ENCODE measurements at places on chromosomes 1 and 21.

GRCh38 chr1:223405507-223405906 is 12.3 kb downstream of the CCDC185 start:
- no peak for DNase-seq

DNA sequence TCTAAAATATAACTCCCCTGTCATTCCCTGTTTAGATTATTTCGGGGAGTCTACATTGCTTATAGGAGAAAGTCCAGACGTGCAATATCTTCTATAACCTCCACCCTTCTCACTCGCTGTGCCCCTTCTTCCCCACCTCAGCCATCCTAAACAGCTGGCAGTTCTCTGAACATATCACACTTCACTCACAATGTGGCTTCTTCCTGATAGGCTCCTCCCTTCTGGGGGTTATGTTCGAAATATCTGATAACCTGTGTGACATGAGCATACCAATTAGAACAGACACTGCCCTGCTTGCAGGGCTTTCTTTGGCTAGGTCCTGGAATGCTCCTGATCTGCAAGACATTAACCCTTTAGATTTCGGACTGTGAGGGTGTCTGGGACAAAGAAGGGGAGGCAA is 274.6 kb downstream of the NFIA start:
- DNase-seq, result no peak

- DNase-seq, result peak; percentile 86
These were observed at the start of gene SF3B4 for GRCh38 chr1:149927563-149928400. Gene SF3B4, minus strand, starts transcription at chr1:149927803. Its CDS starts 44 bp downstream, at chr1:149927759.

- DNase-seq, result peak; percentile 97
These were observed 23.3 kb downstream of the CELA3A start for GRCh38 chr1:22024485-22025367.

DNA sequence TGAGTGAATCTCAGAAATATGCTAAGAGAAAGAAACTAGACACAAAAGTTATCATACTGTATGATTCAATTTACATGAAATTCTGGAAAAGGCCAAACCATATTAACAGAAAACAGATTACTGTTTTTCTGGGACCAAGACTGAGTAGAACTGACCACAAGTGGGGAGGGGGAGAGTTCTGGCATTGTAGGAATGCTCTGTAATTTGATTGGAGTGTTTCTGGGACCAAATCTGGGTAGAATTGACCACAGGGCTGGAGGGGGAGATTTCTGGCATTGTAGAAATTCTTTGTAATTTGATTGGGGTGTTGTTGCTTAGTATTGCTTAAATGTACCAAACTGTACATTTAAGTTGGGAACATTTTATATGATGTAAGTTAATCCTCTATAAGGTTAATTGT is 3.4 kb upstream of the OR10K1 start:
- no peak for DNase-seq

DNA sequence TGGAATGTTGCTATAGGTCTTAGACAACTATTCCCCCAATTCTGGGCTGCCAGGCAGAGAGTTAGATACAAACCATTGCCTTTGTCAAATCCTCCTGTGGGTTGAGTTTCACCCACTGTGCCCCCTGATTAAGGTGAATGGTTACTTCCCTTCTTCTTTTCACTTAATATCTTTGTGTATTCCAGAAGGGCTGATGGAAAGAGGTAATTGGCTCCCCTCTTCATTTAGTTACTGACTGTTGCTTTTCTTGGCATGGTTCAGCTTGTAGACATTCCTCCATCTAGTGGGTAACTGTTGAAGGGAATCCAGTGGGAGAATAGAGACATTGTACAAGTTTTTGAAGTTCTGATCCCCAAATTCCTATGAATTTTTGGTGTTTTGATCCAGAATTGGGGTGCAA is 43.8 kb upstream of the MACF1 start:
- DNase-seq, result no peak

DNA sequence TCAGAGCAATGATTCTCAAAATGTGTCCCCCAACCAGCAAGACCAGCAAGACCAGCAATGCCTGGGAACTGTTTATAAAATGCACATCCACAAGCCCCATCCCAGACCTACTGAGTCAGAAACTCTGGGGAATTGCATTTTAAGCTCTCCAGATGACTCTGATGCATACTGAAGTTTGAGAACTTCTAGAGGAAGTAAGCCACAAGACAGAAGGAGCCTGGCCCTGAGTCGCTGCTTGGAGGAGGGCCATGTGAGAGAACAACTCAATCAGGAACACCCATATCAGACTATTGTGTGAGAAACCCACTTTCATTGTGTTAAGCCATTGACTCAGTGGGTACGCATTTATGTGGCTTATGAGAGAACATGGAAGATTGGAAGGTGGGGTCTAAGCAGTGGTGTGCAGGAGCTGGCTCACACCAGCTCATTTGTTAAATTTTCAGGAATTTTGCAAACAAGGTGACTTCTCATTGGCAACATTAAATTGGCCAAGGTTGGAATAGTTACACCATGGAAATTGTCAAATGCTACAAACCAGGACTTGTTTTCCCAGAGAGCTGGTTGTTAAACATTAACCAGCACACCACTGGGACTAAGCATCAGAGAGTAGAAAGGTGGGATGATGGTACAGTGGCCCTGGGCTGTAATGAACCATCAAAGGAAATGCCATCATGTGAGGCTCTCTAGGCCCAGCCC is 38.9 kb downstream of the ATP1A1 start:
- DNase-seq, result no peak

DNA sequence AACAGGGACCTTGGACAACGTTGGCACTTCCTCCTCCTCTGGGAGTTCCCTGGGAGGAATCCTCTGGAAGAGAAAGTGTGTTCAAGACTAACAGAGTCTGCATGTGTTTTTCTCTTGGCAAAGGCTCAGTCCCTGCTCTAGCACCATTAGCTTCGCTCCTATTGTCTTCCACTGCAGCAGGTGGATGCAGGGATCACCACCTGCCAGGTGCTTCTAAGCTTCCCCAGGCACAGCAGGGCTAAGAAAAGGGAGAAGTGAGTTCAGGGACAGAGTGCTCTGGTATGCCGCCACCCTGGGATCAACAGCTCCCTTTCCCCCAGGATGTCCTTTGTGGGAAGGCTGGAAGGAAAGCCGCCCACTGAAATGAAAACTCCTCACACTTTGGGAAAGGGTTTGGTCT is 43.9 kb upstream of the IL20 start:
- DNase-seq, result no peak

- DNase-seq, result no peak
These were observed 154.4 kb downstream of the OMA1 start for GRCh38 chr1:58392083-58392482.

DNA sequence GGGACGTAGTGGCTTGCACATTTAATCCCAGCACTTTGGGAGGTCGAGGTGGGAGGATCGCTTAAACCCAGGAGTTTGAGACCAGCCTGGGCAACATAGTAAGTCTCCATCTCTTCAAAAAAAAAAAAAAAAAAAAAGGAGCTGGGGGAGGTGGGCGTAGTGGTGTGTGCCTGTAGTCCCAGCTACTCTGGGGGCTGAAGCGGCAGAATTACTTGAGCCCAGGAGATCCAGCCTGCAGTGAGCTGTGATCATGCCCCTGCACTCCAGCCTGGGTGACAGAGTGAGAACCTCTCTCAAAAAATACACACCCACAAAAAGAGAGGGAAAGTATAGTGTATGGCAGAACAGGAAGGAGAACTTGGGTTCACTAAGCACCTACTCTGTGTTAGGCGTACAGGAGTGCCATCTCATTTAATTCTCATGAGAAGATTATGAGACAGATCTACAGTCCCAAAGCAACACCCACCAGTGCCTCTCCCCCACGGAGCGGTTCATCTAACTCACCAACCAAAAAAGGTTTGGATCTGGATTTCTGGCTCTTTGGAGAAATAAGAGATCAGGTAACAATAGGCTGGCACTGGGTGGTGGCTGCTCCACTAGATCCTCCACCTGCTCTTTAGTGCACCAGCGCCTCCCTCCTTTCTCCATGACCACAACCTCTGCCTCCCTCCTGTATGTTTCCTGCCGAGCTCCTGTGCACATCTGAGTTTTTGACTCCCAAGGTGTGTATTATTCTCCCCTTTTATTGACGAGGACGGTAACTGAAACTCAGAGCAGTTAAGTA is 1.4 kb upstream of the TRAF5 start:
- DNase-seq, result no peak

- DNase-seq, result peak; percentile 18
These were observed 93.5 kb downstream of the SIK1 start for GRCh38 chr21:43333298-43334062.

DNA sequence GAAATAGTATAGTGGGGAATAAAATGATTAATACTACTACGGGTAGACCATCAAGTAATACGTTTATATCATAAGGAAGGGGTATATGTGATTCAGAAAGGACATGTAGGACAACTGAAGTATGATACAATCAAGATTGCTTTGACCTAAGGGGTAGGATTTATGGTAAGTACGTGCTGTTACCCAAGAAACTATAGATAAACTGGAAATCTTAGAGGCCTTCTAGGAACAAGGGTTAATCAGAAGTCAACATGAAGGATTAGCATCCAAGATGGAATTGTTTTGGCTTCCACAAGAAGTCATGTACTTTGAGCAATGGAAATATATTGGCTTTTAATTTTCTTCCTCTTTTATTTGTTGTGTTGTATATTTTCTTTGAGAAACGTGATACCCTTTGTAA is 13.2 kb upstream of the ZMYM4 start:
- no peak for DNase-seq

GRCh38 chr21:34022627-34023335 is 50.6 kb upstream of the MRPS6 start:
- DNase-seq, result peak; percentile 82

- no peak for DNase-seq
These were observed 69.6 kb downstream of the NRIP1 start for GRCh38 chr21:14995226-14995625.

DNA sequence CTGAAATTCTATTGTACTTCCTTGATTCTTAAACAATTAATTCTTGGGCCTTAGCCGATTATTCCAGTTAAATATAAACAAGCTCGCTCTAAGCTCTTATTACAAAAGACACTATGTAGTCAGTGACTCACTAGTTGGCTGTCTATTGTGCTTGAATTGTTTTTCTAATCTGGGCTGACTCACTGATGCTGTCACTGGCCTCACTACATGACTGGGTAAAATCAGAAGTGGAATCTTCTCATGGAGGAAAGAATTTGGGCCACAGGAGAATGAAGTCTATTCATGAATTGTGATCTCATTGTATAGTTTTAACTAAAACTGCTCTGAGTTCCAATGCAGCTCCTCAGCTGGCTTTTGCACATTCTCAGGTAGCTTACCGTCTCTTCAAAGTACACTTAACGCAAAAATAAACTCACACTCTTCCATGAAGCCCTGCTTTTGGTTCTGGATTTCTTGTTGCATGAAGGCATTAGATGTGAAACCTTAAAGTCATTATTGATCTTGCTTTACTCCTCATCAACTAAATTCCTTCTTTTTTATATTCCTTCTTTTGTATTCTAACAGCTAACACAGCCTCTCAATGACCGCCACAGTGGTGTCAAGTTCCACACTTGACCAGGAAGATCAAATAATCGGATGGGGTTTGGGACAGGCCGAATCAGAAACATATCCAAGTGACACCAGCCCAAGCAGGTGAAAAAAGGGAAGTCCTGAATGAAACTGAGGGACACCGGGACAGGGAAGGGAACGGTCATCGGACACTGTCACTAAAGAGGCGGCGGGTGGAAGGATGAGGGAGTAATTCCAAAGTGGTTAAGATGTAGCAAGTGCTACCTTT is 80.9 kb upstream of the LBR start:
- DNase-seq, result no peak

DNA sequence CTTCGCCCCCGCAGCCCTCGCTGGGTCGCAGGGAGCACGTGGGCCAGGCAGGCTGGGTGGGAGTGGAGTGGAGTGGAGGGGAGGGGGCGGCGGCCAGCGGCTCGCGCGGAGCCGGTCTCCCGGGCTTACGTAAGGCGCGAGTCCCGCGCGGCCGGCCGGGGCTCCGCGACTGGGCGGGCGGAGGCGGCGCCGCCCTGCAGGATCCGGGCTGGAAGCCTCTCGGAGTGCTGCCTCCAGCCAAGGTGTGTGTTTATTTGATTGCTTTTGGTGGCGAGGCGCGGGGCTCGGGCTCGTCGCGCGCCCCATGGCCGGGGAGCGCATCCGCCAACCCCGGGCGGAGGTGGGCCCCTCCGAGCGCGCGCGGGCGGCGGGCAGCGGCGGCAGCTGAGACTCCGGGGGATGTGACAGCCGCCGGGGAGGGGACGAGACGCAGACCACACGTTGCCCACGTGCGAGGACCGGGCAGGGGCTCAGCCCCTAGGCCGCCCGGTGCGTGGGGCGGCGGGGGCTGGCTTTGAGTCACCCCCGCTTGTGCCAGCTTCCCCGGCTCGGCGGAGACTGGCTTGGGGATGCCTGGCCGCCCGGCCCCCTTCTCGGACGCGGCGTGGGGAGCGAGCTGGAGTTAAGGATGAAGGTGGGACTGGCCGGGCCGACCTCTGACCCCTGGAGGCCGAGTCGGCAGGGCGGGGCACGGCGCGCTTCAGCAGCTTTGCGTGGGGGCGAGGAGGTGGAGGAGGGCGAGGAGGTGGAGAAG is 402 bp upstream of the AK4 start:
- DNase-seq, result no peak

GRCh38 chr1:1353389-1354151 is 4.4 kb upstream of the DVL1 start:
- no peak for DNase-seq

DNA sequence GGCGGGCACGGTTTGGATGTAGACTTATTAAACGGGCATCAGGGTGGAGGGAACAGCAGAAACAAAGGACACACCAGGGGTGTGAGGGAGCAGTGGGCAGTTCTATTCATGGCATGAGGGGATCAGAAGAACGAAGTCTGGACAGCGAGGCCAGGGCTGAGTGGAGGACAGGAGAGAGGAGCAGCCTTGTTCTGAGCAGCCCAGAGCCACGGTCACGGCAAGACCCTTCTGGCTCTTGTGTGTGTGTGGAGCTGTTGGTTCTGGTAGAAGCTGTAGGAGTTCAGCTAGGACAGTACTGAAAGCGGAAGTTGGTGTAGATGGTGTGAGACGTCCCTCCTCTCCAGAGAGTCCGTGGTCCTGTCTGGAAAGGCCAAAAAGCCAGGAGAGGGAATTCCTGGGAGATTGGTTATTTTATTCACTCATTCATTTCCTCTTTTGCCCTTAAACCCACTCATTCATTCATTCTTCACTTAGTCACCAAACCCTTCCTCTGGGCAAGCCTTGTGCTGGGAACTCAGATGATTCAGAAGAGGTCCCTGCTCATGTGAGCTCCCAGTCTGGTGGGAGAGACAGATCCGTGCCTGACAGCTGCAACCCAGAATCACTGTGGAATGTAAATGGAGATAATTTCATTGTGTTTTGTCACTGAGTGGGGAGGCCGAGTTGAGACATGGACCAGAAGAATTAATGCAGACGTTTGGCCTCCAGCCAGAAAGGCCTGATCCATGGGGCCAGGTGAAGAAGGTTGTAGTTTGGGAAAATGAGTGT is 4.1 kb upstream of the ACOT11 start:
- no peak for DNase-seq
